ENCODE measurements at places on chromosomes 3 and 15.

DNA sequence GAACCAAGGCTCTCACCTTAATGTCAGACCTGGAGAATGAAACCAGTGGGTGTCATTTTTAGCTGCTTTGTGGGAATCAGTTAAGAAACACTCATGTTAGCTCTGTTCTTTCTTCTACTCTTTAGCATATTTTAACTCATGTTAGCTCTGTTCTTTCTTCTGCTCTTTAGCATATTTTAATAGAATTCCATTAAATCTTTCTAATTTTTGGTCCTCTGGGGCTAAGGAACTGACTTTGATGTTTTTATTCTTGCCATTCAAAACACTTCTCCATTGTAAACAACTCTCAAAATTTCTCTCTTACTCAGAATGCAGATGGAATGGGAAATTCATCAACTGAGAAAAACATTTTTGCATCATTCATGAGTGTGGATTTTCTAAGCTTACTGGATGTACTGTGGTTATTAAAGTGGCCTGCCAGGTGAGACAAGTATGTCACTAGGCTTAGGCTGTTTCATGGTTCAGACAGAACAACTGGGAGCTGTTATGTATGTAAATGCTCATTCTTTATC, 680.6 kb downstream of the ROBO2 start:
- no peak for DNase-seq

DNA sequence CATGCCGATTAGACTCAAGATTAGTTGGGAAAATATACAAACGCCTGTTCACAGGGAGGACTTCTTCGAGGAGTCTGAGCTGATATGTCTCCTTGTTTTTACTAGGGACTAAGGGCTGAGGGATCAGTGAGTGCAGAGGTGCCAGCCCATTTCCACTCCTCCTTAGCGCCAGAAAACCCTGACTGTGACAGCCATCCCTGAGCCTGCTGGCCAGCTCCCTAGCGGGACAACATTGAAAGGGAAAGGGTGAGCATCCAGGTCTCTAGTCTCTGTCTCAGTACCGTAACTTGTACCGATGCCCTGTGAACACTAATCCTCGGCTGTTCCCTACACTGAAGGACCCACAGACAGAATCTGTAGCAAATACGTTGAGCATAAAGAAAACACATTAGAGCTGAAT, 243.4 kb downstream of the WNT5A start:
- DNase-seq: no peak

- no peak for DNase-seq
Observed at GRCh38 chr3:25863416-25863959, 73.6 kb downstream of the OXSM start.

DNA sequence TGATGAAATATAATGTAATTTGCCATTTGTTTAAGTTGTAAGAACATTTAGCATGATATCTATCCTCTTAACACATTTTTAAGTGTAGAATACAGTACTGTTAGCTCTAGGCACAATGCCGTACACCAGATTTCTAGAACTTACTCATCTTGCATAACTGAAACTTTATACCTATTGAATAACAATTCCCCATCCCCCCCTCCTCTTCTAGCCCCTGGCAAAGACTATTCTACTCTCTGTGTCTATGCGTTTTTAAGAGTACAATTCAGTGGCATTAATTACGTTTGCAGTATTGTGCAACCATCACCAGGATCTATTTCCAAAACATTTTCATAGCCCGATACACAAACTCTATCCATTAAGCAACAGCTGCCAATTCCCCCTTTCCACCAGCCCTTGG, 261.7 kb downstream of the PLOD2 start:
- DNase-seq: no peak

GRCh38 chr3:100609963-100610362, 562 bp downstream of the ADGRG7 start:
- DNase-seq: no peak

- DNase-seq: no peak
Observed at GRCh38 chr3:15756505-15756904, 41.3 kb downstream of the ANKRD28 start.

- DNase-seq: no peak
Observed at GRCh38 chr15:77584201-77584600, 48.5 kb downstream of the LINGO1 start.

DNA sequence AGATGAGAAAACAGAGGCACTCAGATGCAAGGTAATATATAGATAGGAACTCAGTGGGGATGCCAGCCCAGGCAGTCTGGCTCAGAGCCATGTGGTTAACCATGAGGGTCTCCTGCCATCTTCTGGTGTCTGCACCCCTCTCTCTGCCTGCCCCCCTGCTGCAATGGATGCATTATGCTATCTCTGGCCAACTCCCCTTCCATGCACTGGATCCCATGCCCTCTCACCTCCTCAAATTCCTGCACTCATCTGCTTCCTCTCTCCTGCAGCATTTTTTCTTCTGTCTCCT, 163.2 kb downstream of the STT3B start:
- DNase-seq: no peak

DNA sequence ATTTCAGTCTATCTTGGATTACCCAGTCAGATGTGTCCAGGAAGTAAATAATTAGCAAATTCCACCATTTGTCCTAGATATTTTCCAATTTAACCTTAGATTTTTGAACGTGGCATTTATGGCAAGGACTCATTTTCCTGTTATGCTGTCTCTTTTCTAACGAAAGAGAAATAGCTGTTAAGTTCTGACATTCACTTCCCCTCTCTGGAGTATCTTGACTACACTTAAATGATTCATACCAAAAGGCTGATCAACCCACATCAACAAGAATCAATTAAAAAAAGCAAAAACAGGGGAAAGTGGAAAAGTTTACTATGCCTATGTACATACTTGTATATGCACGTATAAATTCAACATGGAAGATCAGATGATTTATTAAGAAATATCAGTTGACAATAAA, 149.9 kb downstream of the FRMD5 start:
- DNase-seq: no peak

- DNase-seq: no peak
Observed at GRCh38 chr3:111362381-111363009, 179.5 kb upstream of the CD96 start.

GRCh38 chr3:53518495-53518981, 24.1 kb downstream of the CACNA1D start:
- no peak for DNase-seq

DNA sequence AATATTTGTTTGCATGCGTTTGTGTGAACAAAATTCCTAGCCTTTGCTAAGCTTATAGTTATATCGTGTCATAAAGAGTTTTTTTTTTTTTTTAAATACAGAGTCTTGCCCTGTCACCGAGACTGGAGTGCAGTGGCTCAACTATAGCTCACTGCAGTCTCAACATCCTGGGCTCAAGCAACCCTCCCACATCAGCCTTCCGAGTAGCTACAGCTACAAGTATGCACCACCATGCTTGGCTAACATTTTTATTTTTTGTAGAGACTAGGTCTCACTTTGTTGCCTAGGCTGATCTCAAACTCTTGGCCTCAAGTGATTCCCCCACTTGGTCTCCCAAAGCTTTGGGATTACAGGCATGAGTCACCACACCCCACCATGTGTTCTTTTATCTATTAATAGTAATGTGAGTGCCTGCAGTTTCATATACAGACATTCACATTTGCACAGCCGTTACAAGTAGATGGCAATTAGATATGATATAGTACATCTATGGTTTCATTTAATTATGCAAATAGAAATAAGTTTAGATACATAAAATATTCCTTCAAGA, 848.6 kb downstream of the PDCD6IP start:
- no peak for DNase-seq

GRCh38 chr15:76377217-76377616, 40.6 kb downstream of the ISL2 start:
- no peak for DNase-seq

DNA sequence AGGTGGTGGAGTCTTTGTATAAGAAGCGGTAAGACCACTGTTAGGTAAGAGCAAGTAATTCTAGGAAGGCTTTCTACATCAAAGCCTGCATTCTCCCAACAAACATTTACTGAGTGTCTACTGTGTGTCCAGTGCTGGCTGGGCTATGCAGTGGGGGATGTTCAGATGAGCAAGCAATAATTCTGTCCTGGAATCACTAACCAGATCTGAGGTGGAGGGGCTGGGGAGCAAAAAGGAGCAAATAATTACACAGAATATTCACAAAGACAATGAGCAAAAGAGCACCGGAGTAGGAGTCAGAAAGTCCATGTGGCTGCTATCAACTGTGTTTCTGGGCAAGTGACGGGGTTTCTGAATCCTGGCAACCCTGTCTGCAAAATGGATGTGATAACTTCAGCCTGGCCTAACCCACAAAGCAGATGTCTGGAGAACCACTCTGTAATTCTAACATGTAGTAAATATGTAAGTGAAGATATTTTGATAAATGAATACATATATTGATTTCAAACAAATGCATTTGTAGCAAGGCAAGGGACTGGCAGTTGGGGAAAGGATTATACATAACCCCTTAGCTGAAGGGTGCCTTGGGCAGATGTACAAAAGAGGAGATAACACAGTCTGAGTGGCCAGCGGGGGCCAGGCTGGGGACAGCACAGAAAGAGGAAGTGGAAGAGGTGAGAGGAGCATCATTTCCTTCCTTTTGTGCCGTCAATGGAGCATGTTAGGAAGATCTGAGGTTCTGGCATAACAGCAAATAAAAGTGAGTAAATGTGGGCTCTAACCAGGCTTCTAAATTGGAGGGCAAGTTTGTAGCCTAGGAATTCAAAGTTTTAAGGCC, 28.8 kb downstream of the CYP8B1 start:
- no peak for DNase-seq

GRCh38 chr3:11060500-11061251, 68.1 kb downstream of the SLC6A1 start:
- DNase-seq: peak; percentile 29

DNA sequence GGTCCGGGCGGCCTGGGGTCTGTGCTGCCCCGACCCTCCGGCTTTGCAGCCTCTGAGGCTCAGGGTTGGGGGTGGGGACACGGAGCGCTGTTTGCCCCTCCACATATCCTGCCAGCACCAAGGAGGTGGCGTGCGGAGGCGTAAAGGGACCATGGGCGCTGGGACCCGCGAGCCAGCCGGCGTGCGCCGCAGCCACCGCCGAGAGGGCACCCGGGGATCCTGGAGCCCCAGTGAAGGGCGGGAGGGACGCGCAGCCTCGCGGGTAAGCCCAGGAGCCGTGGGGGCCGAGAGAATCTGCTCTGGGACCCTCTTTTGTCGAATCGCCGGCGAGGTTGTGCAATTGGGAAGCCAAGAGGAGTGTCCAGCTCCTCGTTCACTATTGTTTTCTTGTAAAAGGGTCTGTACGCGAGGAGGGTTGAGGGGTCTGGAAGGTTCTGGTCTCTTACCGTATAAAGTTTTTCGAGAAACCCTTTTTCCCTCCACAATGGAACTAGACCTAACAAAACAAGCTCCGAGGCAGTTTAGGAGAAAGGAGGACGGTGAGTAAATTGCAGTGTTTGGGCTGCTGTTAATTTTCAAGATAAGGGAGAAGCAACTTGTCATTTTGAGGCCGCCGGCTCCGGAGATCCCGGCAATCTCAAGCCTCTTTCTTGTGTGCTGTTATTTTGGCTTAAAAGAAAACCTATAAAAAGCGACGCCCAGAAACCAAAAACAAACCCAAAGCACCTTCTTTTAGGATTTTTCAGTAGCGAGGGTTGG, 29.9 kb upstream of the ST3GAL6 start:
- no peak for DNase-seq

DNA sequence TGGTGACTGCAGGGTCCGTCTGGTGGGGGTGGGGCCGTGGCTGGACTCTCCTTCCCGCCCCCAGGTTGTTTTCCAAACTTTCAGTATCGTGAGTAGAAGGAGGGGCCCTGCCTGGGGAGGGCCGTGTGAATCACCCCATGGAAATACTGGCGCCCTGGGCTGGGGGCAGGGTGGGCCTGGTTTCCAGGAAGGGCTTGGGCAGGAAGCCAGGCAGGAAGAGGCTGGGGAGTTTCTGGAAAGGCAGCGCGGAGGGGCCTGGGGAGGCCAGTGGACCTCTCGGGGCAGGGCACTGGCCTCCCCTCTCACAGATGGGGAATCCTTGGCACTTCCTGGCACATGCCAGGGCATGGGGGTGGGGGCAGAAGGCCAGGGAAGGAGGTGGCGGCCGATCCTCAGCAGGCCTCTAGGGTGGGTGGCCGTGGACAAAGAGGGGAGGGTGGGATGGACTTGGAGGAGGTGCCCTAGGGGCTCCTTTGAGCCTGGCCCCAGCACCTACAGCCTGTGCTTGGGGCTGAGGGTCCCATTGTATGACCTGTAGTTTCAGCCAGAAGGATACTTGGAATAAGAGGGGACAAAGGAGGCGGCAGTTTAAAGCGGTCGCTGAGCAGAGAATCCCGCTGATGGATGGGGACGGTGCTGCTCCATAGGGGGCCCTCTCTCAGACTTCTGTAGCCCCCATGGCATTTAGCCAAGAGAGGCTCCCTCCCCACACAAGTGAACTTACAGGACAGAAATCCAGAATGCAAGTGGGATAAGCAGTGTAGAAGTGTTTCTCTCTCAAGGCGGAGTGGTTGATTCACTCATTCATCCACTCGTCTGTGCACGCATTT, 56.5 kb upstream of the GATA2 start:
- DNase-seq: no peak

DNA sequence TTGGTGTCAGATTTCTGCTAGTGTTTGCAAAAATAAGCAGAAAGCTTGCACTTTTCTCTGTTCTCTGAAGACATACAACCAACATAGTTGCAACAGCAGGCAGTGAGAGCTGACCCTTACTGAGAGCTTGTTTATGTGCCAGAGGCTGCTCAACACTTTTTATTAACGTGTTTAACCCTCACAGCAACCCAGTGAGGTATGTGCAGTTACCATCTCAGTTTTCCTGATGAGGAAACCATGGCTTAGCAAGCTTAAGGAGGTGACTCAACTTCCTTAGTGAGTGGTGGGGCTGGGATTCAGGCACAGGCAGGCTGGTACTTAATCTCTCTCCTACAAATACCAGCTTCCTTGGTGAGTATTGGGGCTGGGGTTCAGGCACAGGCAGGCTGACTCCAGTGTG, 158.1 kb upstream of the CTDSPL start:
- no peak for DNase-seq

DNA sequence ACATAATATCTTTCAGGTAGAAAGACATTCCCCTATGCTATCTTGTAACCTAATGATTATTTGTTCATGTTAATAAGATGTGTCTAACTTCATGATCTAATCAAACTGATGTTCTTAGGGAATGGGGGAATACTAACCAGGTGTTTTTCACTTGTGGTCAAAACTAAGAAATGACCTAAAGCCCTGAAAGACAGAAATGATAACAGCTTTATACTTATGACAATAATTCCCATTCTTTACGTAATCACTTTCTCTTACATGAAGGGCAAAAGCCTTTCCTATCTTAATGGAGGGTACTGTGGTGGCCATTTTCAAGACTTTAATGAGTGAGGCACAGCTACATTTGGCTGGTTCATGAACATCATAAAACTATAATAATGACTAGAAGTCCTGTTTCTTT, 33.9 kb upstream of the MEIS2 start:
- no peak for DNase-seq

DNA sequence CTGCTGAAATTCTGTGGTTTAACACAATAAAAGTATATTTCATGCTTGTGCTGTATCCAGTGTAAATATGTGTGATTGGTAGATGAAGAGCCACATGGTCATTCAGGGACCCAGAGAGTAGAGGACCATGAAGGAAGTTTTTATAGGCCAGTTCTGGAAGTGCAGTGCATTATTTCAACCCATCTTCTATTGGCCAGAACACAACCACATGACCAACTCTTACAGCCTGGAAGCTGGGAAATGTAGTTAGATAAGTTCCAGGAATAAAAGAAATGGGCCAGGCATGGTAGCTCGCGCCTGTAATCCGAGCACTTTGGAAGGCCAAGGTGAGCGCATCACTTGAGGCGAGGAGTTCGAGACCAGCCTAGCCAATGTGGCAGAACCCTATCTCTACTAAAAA, 21.4 kb upstream of the PRTG start:
- no peak for DNase-seq

- no peak for DNase-seq
Observed at GRCh38 chr3:49727154-49727923, 3.6 kb upstream of the GMPPB start.

- no peak for DNase-seq
Observed at GRCh38 chr15:70576696-70577095, 186.7 kb downstream of the UACA start.
